Caudate nucleus (tissue), 63 donors: ENCODE measurements at places on chromosomes 11 and 22.

DNA sequence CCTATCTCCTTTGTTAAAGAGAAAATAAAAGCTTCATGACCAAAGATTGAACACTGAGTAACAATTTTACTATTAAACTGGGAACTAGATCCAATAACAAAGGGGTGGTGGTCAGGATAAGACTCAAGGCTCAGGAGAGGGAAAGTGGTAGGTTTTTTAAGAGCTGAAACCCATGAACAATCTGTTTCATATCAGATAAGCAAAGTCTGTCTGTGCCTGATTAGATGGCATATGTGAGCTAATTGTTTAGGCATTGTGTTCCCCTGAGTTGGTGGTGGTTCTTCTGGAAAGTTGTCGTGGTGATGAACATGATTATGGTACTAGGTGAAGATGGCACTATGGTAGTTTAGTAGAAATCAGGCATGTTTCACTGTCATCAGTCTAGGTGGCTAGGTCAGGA is 24.4 kb downstream of the USP47 start:
- DNase-seq: no peak

GRCh38 chr22:21650823-21651520 is 8.9 kb downstream of the SDF2L1 start:
- DNase-seq: no peak

DNA sequence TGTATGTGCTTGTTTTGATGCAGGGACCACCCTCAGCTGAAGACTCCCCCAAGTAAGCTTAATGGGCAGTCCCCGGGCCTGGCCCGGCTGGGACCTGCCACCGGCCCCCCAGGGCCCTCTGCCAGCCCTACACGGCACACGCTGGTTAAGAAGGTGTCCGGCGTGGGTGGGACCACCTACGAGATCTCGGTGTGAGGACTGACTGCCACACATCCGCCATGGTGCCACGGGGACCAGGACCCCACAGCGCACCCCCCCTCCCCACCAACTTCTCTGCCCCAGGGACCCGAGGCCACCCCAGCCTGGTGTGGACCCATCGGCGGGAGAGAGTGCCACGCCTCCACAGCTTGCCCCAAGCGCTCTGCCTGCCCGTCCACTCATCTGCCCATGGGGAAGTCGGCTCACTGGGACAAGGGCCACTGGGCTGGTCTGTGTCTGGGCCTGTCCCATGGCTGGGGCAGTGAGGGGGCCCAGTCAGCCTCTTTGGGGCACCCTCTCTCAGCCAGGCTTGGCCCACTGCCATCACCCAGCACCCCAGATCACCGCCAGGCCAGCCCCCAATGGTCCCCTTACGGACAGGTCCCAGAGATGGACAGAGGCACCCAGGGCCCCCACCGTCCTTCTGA is 5.5 kb downstream of the CCDC188 start:
- DNase-seq: no peak

GRCh38 chr22:38069372-38070249 is 12.4 kb downstream of the PICK1 start:
- peak; percentile 57 for DNase-seq

- DNase-seq: no peak
These were observed 435.1 kb upstream of the DDI1 start for GRCh38 chr11:103601225-103601846.

DNA sequence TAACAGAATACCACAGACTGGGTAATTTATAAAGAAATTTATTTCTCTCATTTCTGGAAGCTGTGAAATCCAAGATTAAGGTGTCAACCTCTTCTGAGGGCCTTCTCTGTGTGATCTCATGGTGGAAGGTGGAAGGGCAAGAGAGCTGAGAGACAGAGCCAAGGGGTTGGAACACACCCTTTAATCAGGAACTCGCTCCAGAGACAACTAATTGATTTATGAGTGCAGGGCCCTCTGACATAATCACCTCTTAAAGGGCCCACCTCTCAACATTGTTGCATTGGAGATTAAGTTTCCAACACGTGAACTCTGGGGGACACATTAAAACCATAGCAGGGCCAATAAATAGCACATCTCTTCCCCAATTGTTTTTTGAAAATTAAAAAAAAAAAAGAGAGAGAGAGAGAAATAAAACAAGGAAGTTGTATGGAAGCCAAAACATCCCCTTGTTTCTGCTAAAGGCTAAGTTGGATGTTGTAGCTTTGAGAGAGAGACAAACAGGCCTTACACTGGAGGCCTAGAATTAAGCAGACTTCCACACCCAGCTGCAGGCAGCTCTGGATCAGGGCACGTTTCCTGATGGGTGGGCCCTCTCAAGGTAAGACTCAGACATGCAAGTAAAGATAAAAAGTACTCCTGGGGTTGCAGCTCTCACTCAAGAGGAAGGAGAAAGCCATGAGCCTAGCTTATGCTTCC is 64.1 kb upstream of the BIRC3 start:
- no peak for DNase-seq

- DNase-seq: no peak
These were observed 14.1 kb upstream of the TSKU start for GRCh38 chr11:76768909-76769560.

DNA sequence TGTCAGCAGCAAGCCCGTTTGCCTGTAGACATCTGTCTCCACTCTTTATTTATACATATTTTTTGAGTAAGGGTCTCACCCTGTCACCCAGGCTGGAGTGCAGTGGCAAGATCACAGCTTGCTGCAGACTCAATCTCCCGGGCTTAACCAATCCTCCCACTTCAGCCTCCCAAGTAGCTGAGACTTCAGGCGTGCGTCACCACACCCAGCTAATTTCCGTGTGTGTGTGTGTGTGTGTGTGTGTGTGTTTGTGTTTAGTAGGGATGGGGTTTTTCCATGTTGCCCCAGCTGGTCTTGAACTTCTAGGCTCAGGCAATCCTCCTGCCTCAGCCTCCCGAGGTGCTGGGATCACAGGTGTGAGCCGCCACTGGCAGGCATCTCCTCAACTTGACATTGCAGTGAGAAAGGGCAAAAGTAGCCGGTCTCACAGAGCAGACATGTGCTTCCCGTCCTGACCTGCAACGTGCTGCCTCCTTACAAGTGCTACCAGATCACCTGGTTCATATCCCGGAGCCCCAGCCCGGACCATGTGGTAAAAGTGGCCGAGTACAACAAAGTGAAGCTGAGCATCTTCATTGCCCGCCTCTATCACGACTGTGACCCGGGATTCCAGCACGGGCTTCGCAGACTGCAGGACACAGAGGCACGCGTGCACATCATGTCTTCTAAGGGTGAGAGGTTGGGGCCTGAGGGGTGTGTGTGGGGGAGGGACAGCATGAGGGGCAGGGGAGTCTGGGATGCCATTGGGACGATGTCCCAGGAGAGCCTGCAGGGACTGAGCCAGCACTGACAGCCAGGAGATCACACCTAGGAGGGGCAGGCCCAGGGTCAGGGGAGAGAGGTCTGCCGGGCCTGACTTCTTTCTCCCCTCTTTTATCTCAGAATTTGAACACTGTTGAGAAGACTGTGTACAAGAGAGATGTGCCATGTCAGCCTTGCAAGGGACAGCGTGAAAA is 5.6 kb upstream of the APOBEC3H start:
- no peak for DNase-seq
